ENCODE measurements at places on chromosomes 6 and 20.

DNA sequence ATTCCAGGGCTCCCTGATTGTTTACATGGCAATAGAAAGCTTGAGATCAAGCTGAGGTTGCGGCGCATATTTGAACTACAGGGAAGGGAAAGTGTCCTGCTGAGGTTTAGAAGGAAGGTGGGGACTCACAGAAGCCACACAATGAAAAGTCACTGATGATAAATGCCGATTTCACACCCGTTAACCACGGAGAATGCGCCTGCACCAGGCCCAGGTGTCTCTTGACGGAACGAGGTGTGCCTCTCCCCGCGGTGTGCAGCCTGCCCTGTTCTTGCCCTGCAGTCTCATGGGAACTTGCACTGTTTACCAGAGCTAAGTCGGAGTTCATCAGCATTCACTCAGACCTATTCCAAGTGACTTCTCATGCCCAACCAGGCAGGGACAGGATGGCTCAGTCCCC, 90.3 kb downstream of the LY86 start:
- H3K4me1 ChIP-seq, result no peaks in the 10 kb centered on the region
- DNase-seq, result no peak
- H3K4me3 ChIP-seq, result no peak overlapping the region
- no peaks in the 10 kb centered on the region for H3K36me3 ChIP-seq

DNA sequence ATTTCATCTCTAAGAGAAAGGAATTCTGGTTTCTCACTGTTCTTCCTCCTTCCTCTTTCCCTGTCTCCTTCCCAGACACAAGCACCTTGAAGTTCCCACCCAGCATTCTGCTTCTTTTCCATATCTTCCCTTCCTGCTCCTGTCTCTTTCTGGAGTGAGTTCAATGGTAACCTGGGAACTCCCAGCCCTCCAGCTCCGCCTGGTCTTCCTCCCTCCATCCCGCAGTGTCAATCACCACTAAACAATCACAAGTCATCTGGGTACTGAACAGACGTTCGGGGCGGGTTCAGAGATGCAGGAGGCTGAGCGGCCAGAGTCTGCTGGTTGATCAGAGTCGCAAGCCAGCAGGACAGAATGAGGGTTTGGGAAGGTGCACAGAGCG, 7.7 kb downstream of the TTBK1 start:
- no peak for DNase-seq
- peaks cover 6% of the 10 kb centered on the region for H3K4me1 ChIP-seq
- H3K27ac ChIP-seq, result no peak overlapping the region
- no peaks in the 10 kb centered on the region for H3K27me3 ChIP-seq
- H3K4me3 ChIP-seq, result no peak overlapping the region

DNA sequence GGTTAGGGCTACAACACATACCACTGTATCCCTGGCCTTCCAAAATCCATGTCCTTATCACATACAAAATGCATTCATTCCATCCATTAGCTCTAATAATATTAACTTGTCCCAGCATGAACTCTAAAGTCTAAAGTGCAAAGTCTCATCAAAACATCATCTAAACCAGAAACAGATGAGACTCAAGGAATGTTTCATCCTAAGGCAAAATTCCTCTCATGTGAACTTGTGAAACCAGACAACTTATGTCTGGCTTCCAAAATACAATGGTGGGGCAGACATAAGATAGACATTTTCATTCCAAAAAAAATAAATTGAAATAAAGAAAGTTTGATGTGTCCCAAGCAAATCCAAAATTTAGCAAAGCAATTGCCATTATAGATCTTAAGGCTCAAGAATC, 257.4 kb downstream of the HTR1B start:
- no peaks in the 10 kb centered on the region for H3K36me3 ChIP-seq
- H3K27me3 ChIP-seq, result no peaks in the 10 kb centered on the region
- DNase-seq, result no peak

DNA sequence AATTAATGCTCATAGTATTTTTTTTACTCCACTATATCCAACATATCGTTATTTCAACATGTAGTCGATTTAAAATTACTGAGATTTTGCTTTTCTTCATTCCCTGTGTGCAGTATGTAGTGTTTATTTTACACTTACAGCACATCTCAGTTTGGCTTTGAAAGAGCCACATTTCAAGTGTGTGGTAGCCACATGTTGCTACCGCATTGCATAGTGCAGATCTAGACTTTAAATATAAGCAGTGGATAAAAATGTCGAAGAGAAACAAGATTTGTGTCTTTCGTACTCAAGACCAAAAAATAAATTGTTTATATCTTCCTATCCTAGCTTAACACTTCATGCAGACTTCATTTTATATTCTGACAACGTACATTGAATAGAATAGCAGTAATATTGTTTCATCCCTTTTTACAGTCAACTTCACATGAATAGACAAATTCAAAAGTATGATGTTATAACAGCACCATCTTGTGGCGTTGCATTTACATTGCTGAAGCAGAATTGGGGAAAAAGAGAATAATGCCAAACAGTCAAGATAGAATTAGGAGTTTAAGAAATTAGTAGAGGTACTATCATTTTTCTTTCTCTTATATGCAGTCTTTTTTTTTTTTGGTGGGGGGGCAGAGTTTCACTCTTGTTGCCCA, 29.9 kb downstream of the FBXO5 start:
- no peaks in the 10 kb centered on the region for H3K36me3 ChIP-seq
- no peak for DNase-seq
- H3K27ac ChIP-seq, result no peak overlapping the region
- H3K4me3 ChIP-seq, result no peak overlapping the region
- peaks cover 18% of the 10 kb centered on the region for H3K27me3 ChIP-seq
- no peaks in the 10 kb centered on the region for H3K4me1 ChIP-seq

- no peak for DNase-seq
- H3K4me1 ChIP-seq, result no peaks in the 10 kb centered on the region
- H3K27ac ChIP-seq, result no peak overlapping the region
- no peak overlapping the region for H3K4me3 ChIP-seq
- no peaks in the 10 kb centered on the region for H3K27me3 ChIP-seq
Observed at GRCh38 chr6:39197922-39198500, 31.3 kb downstream of the KCNK5 start.

GRCh38 chr6:87093651-87094050, 1.3 kb downstream of the CGA start:
- H3K4me1 ChIP-seq, result no peaks in the 10 kb centered on the region
- DNase-seq, result no peak
- H3K36me3 ChIP-seq, result no peaks in the 10 kb centered on the region
- H3K27me3 ChIP-seq, result no peaks in the 10 kb centered on the region
- no peak overlapping the region for H3K27ac ChIP-seq

DNA sequence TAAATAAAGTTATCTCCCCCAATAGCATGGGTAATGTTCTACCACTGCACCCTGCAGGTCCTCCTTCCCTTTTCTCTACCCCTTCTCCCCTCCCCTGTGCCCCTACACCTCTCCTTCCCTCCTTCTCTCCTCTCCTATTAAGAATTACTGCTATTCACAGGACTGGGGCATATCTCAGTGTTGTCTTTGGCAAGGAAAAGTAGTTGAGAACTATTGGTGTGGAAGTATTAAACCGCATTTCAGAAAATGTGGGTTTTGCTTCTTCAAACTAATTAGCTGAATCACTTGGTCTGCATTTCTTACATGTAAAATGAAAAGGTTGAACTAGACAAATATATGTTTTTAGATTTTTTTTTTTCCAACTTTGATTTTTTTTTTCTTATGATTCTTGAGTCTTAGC, 296.3 kb downstream of the CDKAL1 start:
- H3K27me3 ChIP-seq, result no peaks in the 10 kb centered on the region
- no peak overlapping the region for H3K4me3 ChIP-seq
- peaks cover 5% of the 10 kb centered on the region for H3K4me1 ChIP-seq
- no peaks in the 10 kb centered on the region for H3K36me3 ChIP-seq

- no peak overlapping the region for H3K4me3 ChIP-seq
- H3K4me1 ChIP-seq, result peaks cover 56% of the 10 kb centered on the region
- no peak for DNase-seq
- H3K27me3 ChIP-seq, result no peaks in the 10 kb centered on the region
- H3K27ac ChIP-seq, result peak overlapping the region; percentile 54
- H3K36me3 ChIP-seq, result no peaks in the 10 kb centered on the region
Observed at GRCh38 chr6:35596448-35597442, 84.0 kb upstream of the TULP1 start.

GRCh38 chr6:155090166-155090565, 95.1 kb downstream of the TIAM2 start:
- no peaks in the 10 kb centered on the region for H3K36me3 ChIP-seq
- DNase-seq, result no peak
- no peak overlapping the region for H3K4me3 ChIP-seq
- H3K27me3 ChIP-seq, result no peaks in the 10 kb centered on the region
- H3K27ac ChIP-seq, result no peak overlapping the region
- peaks cover 9% of the 10 kb centered on the region for H3K4me1 ChIP-seq

DNA sequence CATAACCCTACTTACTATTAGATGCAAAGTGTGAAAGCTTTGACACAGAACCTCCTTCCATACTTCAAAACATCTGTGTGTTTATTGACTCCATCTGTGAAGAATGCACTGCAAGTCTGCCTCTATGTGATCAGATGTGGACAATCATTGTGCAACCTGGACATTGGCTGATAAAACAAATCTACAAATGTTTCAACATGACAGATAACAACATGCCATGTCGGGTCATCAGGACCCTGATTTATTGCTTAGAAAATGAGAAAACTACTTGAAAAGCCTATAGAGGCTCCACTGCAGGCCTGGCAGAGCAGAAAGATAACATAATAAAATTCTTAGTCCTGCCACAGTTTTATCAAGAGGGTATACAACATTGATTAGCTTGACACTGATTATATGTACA, 1286.4 kb downstream of the GRIK2 start:
- H3K4me3 ChIP-seq, result no peak overlapping the region
- H3K27me3 ChIP-seq, result no peaks in the 10 kb centered on the region
- DNase-seq, result no peak
- no peaks in the 10 kb centered on the region for H3K36me3 ChIP-seq

GRCh38 chr6:129789974-129790373, 71.1 kb downstream of the TMEM244 start:
- H3K36me3 ChIP-seq, result no peaks in the 10 kb centered on the region
- H3K4me1 ChIP-seq, result no peaks in the 10 kb centered on the region
- H3K27me3 ChIP-seq, result no peaks in the 10 kb centered on the region
- no peak for DNase-seq

DNA sequence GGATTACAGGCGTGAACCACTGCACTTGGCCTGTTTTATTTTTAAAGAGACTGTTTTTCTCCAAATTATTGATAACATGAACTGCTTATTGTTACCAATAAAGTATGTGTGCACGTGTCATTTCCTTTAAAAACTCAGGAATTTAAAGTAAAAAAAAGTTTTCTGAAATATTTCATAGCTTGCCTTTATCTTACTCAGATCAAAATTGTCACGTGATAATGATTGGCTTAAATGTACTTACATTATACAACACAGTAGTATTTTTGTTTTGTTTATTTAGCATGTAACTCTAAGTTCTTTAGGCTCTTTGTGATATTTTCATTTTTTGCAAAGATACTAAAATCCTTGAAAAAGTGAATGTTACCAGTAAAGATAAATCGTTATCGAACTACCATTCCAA, 174.1 kb downstream of the ZFAND3 start:
- no peak for DNase-seq
- no peaks in the 10 kb centered on the region for H3K27me3 ChIP-seq
- no peak overlapping the region for H3K27ac ChIP-seq
- no peaks in the 10 kb centered on the region for H3K36me3 ChIP-seq
- no peak overlapping the region for H3K4me3 ChIP-seq

DNA sequence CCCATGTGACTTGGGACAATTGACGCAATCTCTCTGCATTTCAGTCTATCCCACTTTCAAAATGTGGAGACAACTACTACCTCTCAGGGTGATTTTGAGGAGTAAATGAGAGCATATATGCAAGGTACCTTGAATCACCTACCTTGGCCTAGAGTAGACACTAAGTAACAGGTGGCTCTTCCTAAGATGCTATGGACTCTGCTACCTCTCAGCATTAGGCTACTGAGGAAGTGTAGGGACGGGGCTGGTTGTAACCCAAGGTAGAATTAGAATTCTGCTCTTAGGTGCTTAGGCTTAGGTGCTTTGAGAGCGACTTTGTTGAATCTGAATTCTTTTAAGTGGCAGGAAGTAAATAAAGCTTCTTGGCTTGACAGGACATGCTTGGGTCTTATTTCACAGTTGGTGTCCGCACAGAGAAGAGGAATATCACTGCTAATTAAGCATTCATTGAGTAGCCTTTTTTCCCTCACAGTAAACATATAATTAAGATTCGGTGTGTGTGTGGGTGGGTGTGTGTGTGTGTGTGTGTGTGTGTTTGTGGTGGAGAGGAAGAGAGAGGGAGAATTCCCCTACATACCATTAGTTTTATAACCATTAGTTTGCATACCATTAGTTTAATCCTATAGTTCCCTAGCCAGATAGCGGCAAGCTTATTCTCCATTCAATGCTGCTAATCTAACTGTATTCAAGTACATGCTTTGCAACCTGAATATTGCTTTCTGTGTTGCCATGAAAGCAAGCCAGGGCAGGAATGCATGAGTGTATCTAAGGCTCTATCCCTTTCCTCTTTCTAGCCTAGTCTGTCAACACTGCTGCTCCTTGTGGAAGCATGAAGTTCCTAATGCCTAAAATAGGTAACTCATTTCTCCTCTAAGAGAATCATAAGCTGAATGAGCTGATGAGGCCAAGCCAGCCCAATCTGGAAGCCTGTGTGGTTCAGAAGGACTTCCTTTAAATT, 112.5 kb downstream of the IPCEF1 start:
- no peaks in the 10 kb centered on the region for H3K27me3 ChIP-seq
- H3K4me1 ChIP-seq, result no peaks in the 10 kb centered on the region
- no peak overlapping the region for H3K27ac ChIP-seq
- H3K36me3 ChIP-seq, result no peaks in the 10 kb centered on the region
- no peak for DNase-seq

DNA sequence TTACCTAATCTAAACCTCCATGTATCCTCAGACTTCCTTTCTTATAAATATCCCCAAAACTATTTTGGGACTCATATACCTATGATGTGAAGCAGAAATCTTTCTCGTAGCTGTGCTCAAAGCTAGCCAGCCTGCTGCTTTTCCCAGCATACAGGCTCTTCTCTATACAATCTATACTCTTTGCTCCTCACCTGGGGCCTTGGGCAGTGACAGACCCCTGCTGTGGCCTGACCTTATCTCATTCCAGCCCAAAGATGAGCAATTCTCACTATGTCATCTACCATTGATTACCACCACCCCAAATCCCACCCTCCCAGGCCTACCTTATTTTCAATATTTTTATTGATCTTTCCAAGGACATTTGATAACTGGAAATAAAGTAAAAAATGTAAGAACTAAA, 83.2 kb upstream of the FBXL4 start:
- no peak overlapping the region for H3K27ac ChIP-seq
- H3K4me1 ChIP-seq, result no peaks in the 10 kb centered on the region
- DNase-seq, result no peak
- no peaks in the 10 kb centered on the region for H3K27me3 ChIP-seq
- H3K36me3 ChIP-seq, result no peaks in the 10 kb centered on the region

- no peak overlapping the region for H3K27ac ChIP-seq
- peaks cover 4% of the 10 kb centered on the region for H3K27me3 ChIP-seq
- no peaks in the 10 kb centered on the region for H3K36me3 ChIP-seq
Observed at GRCh38 chr20:33231237-33231636, 4.6 kb upstream of the BPIFA1 start.

GRCh38 chr6:134106702-134107101, 54.3 kb upstream of the SLC2A12 start:
- peaks cover 12% of the 10 kb centered on the region for H3K27me3 ChIP-seq
- no peak overlapping the region for H3K27ac ChIP-seq
- DNase-seq, result no peak
- no peaks in the 10 kb centered on the region for H3K36me3 ChIP-seq
- no peak overlapping the region for H3K4me3 ChIP-seq

All from adrenal gland (tissue), 19 donors.